ENCODE measurements at places on chromosomes 5 and 9.

GRCh38 chr9:127092041-127092608 lies 30.3 kb downstream of the ANGPTL2 start:
- no peak for DNase-seq

DNA sequence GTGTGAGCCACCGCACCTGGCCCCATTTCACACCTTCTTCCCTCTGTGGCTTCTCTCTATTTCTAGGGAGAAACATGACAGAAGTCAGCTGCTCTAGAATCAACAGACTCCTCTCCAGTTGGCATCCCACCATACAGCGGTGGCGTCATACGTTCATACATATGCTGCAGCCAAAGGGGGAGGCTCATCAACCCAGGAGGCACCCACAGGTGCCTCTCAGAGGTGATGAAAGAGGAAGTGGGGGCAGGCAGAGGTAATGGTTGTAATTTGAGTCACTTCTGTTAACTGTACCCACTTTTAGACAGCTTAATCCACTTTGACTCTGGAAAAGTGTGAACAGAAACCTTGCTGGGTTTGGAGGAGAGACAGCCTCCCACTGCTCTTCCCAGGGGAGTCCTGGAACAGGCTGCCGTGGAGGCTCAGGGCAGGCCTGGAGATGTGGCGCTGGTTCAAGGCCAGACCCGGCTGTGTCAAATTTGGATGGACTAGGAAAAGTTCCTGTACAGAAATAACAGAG lies 47.3 kb upstream of the SUB1 start:
- no peak for DNase-seq

DNA sequence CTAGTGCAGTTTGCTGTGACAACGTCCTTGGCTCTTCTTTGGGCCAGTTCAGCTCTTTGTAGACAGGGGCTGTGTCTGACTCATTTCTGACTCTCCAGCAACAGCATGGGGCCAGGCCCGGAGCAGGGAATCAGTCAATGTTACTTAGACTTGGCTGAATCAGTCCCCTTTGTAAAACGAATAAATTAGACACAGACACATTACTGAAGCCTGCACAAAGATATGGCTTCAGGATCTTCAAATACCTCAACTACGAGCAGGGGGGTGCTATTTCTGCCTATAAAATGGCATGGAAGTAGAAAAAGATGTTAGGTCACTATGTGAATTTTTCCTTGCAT lies 204.7 kb downstream of the TTLL11 start:
- DNase-seq = peak; percentile 64

- DNase-seq = no peak
These were observed 159.7 kb downstream of the ATP10B start for GRCh38 chr5:160692271-160692670.

- no peak for DNase-seq
These were observed 3.2 kb upstream of the MIGA2 start for GRCh38 chr9:129033216-129033615.

GRCh38 chr5:68007451-68007850 lies 208.1 kb upstream of the PIK3R1 start:
- peak; percentile 63 for DNase-seq

GRCh38 chr5:59092758-59093157 lies 509.9 kb downstream of the RAB3C start:
- no peak for DNase-seq

DNA sequence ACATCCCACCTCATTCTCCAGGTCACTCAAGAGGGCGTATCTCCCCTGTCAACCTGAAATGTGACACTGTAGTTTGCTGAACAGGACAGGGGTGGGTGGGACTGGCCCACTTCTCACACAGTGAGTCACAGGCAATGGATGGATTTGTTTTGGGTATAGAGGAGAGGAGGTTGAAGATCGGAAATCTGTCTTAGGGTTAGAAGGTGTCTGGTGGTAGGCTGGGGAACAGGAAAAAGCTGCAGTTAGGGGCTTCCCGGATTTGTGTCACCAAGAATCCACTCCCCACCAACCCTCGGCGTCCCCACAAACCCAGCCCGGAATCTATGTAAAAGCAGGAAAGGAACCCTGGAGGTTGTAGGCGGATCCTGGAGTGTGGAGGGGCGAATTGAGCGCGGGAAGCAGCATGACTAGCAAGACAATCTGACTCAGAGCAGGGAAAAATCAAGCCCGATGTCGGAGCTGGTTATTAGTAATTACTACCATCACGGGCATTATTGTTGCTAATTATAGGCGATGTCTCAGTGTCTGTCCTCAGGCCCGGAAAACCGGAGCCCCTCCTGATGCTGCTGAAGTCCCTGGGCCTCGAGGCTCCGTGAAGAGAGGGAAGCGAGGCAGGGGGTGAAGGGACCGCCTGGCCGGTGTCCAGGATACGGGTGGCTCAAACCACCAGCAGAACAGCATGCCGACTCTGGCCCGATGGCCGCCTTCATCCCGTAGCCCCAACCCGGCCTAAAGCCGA lies 1.7 kb upstream of the IRX1 start:
- DNase-seq = no peak

GRCh38 chr5:53087621-53088121 lies 21.9 kb downstream of the MOCS2 start:
- no peak for DNase-seq

DNA sequence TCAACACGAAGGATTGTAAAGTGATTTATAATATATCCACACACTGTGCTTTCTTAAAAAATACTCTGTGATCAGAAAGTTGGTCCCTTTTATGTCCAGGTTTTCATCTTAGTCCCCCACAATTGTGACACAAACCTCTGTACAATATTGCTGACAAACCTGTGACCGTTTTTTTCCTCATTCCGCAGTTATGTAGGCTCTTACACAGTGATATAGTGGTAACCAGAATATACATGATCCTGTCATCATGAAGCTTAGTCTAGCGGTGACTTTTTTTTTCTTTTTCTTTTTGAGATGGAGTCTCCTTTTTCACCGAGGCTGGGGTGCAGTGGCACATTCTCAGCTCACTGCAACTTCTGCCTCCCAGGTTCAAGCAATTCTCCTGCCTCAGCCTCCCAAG lies 8.7 kb downstream of the ANP32B start:
- DNase-seq = no peak

DNA sequence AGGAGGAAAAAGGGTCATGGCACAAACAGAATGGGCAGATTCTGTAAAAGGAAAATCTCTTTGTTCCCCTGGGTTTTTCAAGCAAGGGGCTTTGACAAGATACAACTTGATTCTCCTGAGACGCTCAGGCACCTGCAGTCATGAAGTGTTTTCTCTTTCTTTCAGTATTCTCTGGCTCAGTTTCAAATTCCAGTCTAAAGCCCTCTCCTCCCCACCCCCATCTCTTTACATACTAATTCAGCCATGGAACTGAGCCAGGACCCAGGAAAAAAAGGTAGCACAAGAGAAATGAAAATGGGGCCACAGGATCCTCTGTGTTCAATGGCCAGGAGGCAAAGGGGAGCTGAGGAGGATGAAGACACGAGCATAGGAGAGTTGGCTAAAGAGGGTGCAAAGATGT lies 408.4 kb downstream of the SPOCK1 start:
- no peak for DNase-seq

DNA sequence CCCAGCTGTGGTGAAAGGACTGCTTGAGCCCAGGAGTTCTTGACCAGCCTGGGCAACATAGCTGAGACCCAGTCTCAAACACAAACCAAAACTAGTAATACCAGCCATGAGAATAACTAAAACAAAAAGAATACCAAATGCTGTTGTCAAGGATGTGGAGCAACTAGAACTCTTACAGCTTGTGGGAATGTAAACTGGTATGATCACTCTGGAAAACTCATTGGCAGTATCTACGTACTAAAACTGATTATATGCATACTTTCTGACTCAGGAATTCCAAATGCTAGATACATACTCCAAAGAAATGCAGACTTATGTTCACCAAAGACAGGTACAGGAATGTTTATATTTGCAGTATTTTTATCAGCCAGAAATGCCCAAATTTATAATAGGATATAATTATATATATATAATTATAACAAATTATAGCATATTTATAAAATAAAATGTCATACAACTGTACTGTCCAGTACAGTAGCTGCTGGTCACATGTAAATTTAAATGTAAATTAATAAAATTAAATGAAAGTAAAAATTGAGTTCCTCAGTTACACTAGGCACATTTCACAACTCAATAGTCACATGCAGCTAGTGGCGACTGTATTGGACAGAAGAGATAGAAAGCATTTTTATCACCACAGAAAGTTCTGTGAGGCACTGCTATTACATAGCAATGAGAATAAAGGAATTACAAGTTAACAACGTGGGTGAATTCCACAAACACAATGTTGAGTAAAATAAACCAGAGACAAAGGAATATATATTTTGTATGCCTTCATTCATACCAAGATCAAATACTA lies 118.5 kb downstream of the GNAQ start:
- DNase-seq = no peak

DNA sequence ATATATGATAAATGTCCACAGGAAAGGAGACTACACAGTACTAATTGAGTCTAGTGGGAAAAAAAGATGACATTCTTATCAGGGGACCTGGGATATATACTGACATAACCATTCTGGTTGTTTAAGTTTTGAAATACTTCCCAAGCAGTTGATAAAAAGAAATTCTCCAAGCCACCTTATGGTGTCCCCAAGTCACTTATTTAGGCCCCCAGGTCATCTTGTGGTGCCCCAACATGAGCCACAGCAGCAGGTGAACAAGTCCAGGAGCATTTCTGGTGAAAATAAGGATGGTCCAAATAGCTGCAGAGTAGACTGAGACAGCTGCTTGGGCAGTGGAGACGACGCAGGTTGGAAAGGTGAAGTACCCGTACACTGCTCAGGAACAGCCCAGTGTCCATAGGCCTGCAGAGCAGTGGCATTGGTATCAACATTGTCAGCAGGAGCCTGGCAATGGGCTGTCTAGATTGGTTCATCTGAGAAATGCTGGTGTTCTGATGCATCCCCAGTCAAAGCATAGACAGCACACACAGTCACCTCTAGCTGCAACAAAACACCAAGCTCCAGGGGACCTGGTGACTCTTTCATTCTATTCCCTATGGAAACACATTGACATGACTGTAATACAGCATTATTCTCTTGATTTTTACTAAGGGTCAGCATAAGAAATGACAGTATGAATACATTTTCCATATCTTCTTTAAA lies 430.6 kb downstream of the NR2F1-AS1 start:
- peak; percentile 16 for DNase-seq

- DNase-seq = peak; percentile 35
These were observed 108.5 kb downstream of the FEM1C start for GRCh38 chr5:115435778-115436712.

GRCh38 chr9:135032868-135033460 lies 54.5 kb upstream of the OLFM1 start:
- no peak for DNase-seq

DNA sequence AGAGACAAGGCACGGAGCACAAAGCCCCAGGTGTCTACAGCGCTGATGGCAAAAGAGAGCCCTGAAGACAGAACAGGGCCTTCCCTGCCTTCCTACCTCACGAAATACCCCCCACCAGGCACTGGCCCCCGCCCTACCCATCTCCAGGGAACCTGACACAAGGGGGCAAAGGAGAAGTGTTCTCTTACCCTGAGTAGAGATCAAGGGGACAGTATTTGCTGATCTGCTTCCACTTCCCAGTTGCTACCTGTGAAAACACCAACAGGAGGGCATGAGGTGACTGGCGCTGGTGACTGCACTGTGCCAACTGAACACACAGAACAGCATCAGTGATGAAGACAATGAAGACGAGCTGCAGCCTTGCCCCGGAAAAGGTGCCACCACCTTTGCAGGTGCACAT lies 27.4 kb downstream of the IPPK start:
- no peak for DNase-seq

- peak; percentile 4 for DNase-seq
These were observed 30.4 kb downstream of the CAMK4 start for GRCh38 chr5:111254613-111255012.

DNA sequence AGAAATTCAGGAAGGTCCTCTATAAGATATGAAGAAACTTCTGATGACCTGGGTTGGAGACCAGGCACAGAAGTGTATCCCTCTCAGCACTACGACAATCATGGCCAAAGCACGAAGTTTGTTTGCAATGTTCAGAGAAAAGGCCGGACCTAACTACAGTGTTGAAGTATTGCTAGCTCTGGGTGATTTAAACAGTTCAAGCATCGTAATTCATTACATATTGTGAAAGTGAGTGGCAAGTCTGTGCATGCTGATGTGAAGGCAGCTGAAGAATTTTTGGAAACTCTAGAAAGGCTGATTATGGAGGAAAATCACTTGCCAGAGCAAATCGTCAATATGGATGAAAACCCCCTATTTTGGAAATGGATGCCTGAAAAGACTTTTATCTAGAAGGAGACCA lies 67.2 kb upstream of the PANK3 start:
- peak; percentile 14 for DNase-seq

DNA sequence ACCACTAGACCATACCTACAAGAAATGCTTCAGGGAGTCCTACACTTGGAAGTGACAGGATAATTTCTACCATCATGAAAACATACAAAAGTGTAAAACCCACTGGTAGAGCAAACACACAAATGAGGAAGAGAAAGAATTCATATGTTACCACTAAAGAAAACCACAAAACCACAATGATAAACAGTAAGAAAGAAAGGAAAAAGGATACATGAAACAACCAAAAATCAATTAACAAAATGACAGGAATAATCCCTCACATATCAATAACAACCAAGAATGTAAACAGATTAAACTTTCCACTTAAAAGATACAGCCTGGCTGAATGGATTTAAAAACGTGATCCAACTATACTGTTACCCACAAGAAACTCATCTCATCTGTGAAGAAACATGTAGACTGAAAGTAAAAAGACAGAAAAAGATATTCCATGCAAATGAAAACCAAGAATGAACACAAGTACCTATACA lies 83.4 kb downstream of the LPAR1 start:
- peak; percentile 37 for DNase-seq

- DNase-seq = no peak
These were observed 596.9 kb upstream of the CDH6 start for GRCh38 chr5:30596495-30597064.

- no peak for DNase-seq
These were observed 378.0 kb downstream of the MLLT3 start for GRCh38 chr9:20244271-20244670.
